ENCODE measurements at places on chromosomes 2 and 18.

DNA sequence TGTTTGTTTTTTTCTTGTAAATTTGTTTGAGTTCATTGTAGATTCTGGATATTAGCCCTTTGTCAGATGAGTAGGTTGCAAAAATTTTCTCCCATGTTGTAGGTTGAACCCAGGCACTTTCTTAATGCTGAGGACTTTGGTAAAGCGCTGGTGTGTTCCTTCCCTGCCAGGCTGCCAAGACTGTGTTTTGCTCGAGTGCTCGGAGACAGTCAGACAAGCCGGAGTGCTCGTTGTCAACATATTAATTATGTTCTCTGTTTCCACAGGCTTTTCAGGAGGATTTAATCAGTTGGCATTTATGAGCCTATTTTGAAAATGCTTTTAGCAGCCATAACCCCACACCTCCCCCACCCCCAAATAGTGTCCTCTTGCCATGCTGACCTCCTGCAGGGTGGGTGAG, 6.4 kb downstream of the MTCL1 start:
- DNase-seq = no peak

DNA sequence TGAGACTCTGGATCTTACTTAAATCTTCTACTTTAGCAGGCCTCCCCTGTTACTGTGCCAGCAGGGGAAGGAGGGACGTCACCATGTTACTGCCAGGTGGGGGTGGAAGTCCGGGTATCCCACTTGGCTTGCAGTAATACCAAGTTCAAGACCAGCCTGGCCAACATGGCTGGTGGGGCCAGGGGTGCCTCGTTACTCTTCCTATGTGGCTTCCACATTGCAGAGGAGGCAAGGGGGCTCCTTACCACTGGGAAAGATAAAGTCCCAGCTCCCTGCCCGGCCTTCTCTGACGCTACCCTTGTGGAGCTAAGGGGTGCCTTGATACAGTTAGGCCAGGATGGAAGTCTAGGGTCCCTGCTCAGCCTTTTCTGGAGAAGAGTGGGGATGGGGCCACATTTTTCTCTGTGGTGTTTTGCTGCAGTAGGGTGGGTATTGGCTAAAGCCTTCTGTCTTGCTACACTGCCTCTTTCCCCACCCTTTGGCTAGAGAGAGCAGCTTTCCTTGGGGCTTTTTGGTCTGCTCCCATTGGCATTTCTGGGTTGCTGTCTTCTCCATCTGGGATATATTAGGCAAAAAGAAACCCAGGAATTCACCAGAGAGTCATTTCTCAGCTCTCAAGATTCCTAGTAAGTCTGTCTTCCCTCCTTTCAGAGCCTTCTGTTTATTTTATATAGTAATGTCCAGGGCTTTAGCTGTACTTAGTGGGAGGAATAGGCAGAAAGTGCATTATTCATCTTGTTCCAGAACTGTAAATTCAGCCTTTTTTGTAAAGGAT, 21.9 kb downstream of the ELMOD3 start:
- DNase-seq = no peak

DNA sequence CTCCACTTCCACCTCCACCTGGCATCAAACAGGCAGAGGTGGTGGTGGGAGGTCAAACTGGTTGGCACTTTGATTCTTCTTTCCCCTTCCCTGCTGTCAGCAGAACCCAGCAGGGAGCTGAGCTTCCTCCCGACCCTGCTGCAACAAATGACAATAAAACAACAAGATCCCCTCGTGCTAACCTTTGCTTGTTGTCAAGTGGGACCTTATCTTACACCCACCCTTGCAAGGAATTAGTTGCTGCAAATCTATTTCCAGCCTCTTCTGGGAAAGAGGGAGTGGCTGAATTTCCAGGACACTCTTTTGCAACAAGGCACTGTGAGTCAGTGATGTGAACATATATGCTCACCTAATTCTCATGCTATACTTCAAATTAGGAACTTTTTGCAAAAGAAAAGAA, 655.1 kb downstream of the DSC3 start:
- DNase-seq = no peak

GRCh38 chr18:49934457-49934856, 121.1 kb upstream of the ACAA2 start:
- no peak for DNase-seq

All from NB4 (cell line).